ENCODE measurements at places on chromosomes 11 and 22.
A peak's percentile ranks its signal among the peaks of the same experiment; 100 is the strongest.

DNA sequence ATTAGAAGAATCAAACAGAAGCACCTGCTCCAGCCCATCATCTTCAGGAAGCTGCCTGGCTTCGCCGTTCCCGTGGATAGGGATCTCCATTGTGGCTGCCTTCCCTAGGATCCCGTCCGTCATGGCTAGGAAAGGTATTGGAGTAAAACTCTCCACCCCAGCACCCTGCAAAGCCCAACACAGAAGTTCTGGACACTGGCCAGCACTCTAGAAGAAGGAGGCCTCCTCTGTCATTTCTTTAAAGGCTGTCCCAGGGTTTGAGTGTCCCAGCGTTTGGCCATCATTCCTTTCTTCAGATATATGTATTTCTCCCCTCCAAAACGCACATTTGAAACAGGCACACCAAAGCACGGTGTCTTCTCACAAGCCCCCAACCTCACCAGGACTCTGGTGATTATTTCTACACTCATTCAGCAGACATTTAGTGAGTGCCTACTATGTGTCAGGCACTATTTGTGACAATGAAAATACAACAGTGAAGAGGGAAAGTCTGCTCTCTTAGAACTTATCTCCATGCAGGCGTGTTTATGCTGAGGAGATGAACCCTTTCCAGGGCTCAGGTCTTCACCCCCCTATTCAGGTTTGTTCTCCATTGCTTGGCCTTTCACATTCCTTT lies 724 bp downstream of the ARFIP2 start:
- DNase-seq = no peak

GRCh38 chr11:19242179-19242932 lies 1.6 kb upstream of the E2F8 start:
- DNase-seq = no peak

DNA sequence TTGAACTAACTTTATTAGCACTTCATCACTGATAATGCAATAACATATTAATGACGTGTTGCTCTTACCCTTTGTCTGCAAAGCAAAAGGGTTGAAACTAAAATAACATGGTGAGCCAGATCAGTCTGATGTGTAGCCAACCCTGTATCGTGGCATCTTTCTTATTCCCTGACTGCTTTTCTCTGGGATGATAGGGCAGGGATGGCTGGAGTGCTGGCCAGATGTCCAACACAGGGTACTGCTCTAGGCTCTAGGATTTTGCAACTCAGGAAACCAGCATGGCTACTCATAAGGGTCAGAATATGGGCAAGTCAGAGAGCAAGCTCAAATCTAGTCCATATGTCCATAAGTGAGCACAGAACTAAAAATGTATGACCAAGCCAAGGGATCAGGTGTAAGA lies 129.1 kb downstream of the SLC17A6 start:
- DNase-seq = no peak

DNA sequence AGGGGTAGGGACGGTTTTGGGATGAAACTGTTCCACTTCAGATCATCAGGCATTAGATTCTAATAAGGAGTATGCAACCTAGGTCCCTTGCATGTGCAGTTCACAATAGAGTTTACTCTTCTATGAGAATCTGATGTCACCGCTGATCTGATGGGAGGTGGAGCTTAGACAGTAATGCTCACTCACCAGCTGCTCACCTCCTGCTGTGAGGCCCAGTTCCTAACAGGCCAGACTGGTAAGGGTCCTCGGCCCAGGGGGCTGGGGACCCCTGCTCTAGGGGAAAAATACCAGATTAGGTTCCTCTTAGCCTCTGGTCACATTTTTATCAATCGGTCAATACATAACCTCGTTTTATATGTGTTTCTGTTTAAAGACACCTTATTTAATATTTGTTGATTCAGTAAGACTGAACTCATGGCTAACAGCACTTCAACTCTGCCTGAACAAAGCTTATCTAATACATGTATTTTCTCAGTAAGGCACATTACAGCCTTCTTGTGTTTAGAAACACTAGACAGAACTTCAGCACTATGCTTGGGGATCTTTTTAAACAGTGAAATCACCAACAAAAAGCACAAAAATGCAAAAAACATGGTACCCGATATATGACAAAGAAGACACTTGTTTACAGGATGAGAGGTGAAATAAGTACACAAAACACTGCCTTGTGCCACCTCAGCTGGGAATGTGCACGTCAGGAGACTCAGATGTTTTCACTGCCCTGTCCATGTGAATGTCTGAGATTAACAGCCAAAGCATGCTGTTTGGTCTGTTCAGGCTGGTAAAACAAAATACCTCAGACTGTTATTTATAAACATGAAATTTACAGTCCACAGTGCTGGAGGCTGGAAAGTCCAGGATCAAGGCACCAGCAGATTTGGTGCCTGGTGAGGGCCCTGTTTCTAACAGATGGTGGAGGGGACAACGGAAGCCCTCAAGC lies 107.5 kb downstream of the USP35 start:
- DNase-seq = no peak

- DNase-seq = no peak
Measured at GRCh38 chr11:8213376-8213775, 44.6 kb upstream of the RIC3 start.

DNA sequence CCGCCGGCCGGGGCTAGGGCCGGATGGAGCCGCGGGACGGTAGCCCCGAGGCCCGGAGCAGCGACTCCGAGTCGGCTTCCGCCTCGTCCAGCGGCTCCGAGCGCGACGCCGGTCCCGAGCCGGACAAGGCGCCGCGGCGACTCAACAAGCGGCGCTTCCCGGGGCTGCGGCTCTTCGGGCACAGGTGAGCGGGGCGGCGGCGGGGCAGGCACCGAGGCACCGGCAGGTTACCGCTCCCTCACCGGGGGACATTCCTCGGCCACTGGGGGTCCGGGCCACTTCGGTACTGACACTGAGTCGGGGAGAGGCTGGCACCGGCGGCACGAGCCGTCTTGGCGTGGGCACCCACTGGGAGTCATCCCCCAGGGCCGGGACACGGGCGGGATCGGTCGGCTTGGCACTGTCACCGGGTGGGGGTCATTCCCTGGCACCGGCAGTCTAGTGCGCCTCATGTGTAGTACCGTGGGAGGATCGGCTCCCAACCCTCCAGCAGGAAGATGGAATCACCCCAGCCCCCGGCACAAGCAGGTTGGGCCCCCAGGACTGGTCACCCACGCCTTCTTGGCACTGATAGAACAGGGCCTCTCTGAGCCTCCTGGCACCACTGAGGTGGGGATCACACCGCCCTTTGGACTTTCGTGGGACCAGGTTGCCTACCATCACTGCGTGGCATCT lies 511 bp downstream of the DGKZ start:
- DNase-seq = peak; percentile 23

- no peak for DNase-seq
Measured at GRCh38 chr11:69938206-69938605, 119.0 kb upstream of the FGF3 start.

- DNase-seq = no peak
Measured at GRCh38 chr22:47233316-47234243, 471.1 kb downstream of the TBC1D22A start.

DNA sequence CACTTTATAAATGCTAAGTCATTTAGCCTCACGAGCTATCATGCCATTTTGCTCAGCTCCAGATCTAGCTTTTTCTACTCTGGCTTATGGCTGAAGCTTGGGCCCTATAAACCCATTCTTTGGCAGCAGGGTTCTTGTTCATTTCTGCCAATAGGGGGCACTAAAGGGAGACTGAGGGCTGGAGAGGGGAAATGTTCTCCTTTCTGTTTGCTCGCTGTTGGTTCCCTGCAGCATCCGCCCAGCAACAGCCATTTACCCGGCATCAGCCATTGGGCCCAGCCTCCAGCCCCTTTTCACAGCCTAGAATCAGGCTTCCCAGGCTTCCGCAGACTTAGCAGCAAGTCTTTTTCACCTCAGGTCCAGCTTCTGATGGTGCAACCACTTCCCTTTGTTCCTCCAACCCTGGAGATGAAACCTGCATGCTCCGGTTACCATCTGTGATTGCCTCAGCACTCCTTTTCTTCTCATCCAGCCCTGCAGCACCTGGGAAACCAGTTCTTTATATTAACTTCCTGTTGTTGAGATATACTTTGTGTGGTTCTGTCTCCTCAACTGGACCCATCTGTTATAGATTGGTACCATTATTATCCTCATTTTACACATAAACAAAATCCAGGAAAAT lies 4.2 kb upstream of the ME3 start:
- DNase-seq = no peak

DNA sequence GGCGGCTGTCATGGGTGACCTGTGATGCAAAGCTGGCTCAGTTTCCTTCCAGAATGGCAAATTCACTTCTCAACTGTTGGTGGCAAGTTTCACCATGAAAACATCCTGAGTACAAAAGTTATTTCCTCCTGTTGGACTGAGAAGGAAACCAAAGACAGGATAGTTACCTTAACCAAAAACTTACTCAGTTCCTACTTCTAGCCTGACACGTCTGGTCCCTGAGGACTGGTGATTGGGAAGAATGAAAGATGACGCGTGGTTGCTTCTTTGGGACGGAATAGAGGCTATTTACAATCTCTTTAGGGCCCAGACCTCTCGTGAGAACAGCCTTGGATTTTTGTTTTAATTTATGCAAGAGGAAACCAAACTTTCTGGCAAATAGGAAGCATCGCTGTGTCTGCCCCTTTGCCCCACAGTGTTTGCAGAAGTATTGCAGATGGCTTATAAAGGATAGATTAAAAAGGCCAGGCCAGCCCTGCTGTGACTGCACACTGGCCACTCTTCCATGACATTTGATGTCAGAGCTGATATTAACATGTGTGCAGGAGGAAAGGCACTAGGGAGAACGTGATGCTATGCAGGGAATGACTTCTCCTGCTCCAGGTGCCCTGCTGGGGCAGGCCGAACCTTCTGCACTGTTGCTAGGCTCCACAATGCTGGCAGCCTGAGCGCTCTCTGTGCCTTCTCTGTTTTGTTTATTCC lies 7.6 kb downstream of the VPS26B start:
- no peak for DNase-seq

DNA sequence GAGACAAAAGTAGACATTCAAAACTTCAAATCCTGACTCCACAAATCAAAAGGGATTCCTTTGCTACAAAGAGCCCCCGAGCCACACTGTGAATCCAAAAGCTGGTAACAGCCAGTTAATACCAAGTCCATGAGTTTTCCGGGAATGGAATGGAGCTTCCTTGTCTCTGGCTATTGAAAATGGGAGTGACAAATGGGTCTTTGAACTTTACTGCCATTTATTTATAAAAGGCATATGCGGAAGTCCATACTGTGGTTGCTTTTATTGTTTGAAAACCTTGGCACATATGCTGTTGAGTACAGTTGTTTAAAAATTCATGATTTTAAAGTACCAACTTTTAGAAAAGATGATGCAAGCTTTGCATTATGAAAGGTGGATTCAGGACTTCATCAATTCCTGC lies 206.2 kb upstream of the NARS2 start:
- DNase-seq = no peak

GRCh38 chr11:102553835-102554282 lies 23.3 kb upstream of the MMP7 start:
- DNase-seq = no peak

DNA sequence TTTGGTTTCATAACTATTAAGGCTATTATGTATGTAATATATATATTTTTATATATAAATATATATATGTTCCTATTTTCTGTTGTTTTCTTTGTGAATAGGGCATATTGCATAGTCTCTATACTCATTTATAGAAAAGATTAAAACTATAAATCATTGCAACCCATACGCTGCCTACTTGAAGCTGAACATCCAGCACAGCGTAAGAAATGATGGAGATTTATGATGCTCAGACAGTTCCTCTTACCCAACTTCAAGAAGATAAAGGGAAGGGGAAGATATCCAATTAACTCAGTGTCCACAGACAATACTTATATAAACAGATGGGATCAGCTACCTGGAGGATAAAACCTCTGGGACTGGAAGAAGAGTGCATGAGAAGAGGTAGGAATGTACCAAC lies 791.7 kb downstream of the FAM181B start:
- DNase-seq = no peak

GRCh38 chr11:15280393-15280792 lies 165.7 kb downstream of the INSC start:
- DNase-seq = no peak

DNA sequence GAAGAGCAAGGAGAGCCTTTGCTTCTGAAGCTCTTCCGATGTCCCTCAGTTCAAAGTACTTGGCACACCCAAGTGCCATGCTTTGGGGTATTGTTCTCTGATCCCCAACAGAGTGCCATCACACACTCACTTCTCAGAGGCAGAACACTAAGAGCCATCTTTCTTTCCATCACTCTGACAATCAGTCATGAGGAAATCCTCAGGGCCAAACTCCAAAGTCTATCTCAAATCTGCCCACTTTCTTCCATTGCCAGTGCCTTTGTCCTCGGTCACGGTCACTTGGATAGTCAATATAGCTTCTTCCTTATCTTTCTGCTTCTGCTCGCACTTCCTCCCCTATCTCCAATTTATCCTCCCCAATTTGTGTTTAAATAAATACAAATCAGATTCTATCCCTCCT lies 90.9 kb downstream of the ENTHD1 start:
- DNase-seq = no peak

Data from activated CD4-positive, alpha-beta T cell treated with anti-CD3 and anti-CD28 coated beads, Interleukin-2, amount 50 U/mL, for 1 hour (primary cell).